ENCODE measurements at places on chromosomes 7 and 10.

- DNase-seq, result no peak
Observed at GRCh38 chr10:46040004-46040403, 6.1 kb downstream of the MSMB start.

DNA sequence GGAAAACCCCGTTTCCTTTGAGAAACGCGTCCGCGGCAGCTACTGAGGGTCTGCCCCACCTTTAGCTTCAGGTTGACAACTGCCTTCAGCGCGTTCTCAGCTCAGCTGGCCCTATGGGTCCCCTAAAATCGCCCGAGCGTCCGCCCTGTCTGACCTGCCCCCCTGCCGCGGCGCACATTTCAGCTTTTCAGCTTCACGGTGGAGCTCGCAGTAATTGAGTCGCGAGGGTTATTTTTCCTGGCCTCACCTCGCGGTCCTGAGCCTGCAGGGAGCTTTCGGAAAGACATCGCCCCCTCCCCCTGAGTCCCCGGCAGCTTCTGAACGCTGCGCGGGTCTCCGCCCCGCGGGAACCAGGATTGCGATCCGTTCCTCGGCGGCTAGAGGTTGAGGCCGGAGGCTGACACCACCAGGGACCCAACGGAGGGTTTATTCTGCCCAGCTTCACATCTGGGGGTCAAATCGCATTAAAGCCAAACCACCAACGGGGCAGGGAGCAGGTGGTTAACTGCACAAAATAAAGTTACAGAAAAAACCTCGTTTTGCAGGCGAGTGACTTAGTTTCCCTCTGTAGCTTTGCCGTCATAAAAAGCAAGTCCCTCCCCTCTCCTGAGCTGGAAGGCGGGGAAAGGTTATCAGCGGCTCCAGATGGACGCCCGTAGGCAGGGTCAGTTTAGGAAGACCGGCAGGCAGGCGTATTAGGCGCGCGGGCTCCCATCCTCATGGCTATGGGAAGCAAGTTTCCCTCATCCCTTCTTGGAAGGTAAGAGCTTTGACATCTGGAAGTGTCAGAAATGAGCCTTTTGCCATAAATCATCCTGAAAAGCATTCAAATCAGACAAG is 11.0 kb downstream of the TWIST1 start:
- DNase-seq, result no peak

DNA sequence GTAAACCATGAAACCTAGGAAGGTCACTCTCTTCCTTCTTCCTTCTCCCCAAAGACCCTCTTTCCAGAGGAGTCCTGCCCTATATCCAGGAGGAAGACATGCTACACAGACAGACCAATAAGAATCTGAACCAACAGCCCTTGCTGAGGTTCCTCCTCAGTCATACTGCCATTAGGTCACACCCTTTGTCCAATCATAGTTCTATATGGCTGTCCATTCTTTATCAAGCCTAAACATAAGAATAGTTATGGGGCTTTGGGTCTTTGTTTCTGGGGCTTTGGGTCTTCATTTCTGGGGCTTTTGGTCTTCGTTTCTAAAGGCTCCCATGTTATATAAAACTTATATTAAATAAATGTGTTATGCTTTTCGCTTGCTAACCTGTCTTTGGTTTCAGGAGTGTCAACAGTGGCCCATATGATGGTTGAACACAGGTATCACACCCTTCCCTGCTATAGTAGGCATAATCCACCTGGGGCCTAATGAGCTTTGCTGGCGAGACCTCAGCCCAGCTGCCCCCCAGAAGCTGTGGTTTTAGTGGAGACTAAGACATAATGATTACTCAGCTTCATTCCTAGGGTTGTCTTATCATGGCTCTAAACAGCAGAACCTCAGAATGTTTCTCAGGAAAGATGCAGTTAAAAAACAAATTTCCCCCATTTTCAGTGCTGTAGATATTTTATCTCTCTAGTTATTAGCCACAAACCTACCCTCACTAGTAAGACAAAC is 91.6 kb downstream of the ELMO1 start:
- peak; percentile 2 for DNase-seq

DNA sequence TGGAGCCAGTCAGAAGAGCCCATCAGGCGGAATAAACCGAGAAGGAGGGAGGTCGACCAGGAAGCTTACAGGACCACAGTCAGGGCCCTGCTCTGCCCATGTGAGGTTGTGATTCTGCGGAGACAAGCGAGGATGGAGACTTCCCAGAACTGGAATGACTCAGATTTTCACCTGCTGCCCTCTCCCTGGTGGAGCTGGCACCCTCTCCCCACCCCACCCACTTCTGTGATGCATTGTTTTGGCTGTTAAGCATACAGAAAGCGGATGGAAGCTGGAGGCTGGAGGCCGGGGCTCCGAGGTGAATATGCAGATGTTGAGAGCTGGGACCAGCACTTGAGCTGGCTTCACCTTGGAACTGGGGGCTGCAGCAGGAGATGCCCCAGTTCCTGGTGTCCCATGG is 57.4 kb downstream of the NPTX2 start:
- DNase-seq, result no peak

DNA sequence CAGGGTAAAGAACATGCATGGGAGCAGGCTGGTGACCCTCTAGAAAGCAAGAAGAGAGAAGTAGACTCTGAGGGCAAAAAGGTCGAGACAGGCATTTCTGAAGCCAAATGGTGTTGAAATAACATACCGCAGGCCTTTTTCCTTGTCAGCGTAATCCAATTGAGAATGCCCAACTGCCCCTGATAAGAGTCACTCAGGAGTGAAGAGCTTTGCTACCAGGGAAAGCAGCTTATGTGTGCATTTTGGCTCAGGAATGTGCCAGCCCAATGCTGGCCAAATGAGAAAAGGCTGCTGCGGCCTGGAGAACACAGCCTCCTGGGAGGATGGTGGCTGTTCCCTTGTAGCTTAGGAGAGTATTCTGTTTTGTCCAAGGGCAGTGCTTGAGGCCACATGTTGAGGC is 61.4 kb upstream of the NFKB2 start:
- DNase-seq, result no peak

DNA sequence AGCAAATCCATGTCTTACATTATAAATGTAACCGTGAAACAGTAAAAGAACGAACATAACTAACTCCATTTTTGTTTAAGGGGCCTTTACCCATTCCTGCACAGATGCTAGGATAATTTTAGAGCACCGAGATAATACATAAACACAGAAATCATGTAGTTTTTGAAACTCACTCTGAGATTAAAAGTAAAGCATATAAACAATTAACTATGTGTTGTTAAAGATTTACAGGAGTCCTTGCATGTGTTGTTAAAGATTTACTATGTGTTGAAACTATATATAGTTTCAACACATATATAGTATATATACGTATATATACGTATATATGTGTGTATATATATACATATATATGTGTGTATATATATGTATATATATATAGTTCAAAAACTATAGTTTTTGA is 7.2 kb upstream of the CALML3 start:
- no peak for DNase-seq

DNA sequence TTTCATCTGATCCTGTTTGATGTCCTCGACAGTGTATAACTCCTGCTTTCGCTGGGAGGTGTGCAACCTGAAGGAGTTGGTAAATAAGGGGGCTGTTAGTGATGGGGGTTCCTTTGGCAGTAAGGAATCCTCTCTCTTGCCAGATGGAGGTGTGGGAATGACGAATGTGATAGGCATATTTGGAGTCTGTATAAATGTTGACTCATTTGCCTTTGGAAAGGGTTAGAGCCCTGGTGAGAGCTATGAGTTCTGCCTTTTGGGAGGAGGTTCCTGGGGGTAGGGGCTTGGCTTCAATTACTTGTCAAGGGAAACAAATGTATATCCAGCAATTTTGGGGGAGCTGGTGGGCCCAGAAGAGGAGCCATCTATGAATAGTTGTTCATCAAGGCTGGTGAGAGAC is 11.4 kb upstream of the CHST3 start:
- no peak for DNase-seq
